ENCODE measurements at places on chromosomes 16 and 17.

- DNase-seq: no peak
These were observed 647 bp downstream of the PRSS8 start for GRCh38 chr16:31134625-31135534.

- DNase-seq: peak; percentile 18
These were observed at the start of gene SLC47A2 for GRCh38 chr17:19716108-19717030. Gene SLC47A2, minus strand, starts transcription at chr17:19716584. Its CDS starts 29 bp downstream, at chr17:19716555.

DNA sequence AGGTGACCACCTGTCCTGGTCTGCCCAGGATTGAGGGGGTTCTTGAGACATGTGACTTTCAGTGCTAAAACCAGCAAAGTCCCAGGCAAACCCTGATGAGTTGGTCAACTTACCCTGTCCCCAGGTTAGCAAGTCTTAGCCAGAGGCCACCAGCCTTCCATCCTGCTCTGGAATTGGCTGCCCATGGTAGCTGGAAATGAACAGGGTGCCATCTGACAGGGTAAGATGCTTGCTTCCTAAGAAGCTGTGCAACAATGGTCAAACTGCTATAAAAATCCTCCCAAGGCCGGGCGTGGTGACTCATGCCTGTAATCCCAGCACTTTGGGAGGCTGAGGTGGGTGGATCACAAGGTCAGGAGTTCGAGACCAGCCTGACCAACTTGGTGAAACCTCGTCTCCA is 22.8 kb upstream of the MTMR4 start:
- no peak for DNase-seq

GRCh38 chr17:82561429-82562035 is 42.0 kb downstream of the FOXK2 start:
- DNase-seq: peak; percentile 38

DNA sequence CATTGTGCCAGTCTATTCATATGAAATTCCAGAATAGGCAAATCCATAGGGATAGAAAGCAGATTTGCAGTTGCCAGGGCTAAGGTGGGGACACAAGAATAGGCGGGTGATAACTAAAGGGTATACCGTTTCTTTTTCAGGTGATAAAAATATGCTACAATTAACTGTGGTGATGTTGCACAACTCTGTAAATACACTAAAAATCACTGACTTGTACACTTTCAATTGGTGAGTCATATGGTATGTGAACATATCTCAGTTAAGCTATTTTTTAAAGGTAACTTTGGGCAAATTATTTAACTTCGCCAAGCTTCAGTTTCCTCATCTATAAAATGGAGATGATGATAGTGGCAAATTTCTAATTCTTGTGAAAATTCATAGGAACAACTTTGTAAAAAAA is 65.9 kb downstream of the CDYL2 start:
- DNase-seq: no peak

DNA sequence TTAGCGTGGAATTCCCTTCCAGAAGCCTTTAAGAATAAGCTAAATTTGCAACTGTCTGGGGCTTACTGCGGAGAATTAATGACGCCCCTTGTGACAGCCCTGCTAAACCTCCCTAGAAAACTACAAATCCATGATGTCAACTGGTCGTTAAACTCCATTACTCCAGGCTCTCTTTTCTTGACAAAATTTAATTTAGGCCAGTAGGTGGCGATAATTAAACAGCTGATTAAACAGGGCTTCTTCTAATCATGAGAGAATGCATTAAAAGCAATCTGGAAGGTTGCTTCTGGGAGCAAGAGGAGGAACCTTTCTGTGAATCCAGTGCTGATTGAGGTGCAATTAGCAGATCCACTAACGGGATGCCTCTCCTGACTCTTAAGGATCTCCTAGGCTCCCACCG is 8.1 kb upstream of the NLRP1 start:
- DNase-seq: no peak

GRCh38 chr17:45123930-45124796 is 8.2 kb downstream of the PLCD3 start:
- no peak for DNase-seq

DNA sequence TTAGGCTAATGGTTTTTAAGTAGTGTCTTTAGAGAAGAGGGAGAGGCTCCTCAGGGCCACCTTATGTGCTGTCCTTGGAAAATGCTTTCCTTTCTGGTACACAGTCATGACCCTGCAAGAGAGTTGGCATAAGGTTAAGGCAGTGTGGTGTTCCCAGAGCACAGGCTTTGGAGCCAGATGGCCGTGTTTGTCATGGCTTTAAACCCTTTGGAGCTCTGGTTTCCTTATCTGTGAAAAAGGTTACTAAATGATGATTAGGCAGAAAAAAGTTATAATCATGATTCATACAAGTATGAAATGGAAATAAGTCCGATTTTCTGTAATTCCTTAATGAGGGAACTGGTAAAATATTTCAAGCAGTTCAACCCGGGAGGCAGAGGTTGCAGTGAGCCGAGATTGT is 13.2 kb downstream of the UTP4 start:
- no peak for DNase-seq

- no peak for DNase-seq
These were observed 112.4 kb downstream of the XYLT1 start for GRCh38 chr16:17358355-17358754.

DNA sequence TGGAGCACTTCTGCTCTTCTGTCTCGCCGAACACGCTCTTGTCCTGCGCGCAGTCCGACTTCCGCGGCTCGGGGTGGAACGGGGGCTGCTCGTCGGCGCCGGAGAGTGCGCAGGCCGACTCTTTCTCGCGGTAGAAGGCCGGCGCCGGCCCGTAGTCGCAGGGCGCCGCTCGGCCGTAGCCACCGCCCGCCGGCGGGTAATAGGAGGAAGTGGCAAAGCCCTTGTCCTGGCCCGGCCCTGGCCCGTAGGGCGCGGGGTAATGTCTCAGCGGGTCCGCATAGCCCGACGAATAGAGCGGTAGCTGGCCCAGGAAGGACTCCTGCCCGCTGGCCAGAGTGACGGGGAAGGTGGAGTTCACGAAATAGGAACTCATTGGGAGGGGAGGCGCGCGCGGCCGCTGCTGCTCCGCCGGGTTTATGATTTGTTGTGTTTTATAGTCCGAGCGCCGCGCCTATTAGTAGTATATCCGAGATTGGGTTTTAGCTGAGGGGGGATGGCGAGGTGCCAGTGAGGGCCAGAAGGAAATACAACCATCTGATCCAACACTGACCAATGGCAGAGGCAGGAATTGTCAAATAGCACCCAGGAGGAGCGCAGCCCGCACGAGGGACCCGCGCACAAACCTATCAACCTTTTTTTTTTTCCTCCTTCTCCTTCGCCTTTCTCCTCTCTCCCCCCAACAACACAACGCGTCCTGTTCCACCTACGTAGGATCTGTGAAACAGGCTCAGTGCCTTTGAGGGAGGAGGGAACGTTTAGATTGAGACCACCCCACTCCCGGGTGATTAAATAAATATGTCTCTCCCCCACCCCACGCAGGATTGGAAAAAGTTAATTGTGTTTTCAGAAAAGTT is 4.4 kb upstream of the HOXB5 start:
- DNase-seq: no peak

DNA sequence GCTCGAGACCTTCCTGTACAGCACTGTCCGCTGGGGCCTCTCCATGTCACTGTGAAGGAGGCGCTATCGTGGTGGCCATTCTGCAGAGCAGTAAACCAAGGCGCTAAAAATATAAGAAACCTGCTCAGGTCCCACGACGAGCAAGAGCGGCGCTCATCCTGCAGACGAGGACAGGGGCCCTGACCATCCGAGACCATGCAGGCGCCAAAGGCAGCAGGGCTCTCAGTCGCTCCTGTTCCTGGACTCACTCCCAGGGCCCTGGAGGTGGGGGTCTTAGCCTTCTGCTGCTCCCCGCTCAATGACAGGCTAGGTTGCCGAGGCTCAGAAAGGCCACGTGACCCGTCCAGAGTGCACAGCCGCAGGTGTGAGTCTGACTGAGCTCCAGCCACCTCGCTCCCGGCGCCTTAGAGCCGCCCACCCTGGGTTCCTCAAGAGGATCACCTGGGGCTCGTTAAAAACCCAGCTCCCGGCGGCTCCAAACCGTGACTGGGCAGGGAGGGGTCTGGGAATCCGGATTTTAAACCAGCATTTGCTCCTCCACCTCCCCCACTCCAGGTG is 509 bp upstream of the ATP2C2 start:
- DNase-seq: no peak

GRCh38 chr16:55737966-55738365 is 82.2 kb downstream of the SLC6A2 start:
- DNase-seq: no peak

- DNase-seq: no peak
These were observed 105.8 kb downstream of the CMIP start for GRCh38 chr16:81550432-81550808.

DNA sequence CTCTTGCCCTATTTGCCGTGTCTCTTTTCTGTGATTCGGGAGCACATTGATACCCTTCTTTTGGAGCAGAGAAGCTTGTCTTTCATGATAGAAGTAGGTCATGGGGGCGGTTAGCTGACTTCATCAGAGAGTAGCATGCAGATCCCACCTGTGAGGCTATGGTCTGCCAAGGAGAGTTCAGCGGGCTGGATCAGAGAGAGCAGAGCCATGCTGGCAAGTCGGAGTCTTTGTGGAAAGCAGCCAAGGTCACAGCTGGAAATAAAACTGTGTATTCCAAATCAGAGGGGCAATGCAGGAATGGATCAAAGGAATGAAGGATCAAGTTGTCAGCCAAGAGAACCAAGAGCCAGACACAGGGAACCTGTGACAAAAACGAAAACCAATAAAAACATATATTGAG is 595.9 kb downstream of the WWOX start:
- no peak for DNase-seq

GRCh38 chr17:78832541-78832810 is 8.1 kb downstream of the USP36 start:
- DNase-seq: no peak

- DNase-seq: no peak
These were observed 204.6 kb downstream of the STX8 start for GRCh38 chr17:9371019-9371418.

DNA sequence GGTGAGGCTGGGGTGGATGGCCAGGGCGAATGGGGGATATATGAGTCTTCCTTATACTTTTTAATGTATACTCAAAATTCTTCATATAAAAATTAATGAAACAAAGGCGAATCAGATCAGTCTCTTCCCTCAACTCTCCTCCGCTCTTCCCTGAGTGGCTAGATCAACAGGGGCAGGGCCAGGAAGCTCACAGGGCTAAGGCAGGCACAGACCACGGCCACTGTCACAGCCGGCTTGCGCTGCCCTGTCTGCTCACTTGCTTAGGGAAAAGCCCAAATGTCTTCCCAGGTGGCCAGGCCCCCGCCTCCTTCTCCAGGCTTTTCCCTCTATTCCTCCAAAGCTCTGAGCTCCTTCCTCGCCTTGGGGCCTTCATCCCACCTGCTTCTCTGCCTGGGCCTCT is 6.0 kb downstream of the GRIN2C start:
- DNase-seq: no peak

DNA sequence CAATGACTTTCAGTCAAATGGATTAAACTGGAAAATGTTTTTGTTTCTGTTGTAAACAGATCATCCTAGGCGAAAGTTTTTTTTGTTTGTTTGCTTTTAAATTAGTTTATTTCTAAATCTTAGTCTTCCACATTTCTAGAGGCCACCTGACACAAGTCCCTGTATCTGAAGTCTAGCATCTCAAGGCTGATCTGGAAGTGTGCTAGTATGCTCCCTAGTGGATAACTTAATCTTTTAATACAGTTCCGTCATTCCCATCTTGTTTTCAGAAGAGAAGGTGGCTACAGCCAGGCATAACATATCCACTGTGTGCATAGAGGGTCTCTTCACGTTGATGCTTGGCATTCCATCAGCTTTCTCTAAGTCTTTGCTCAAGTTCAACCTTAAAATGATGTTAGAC is 7.6 kb downstream of the IFT20 start:
- no peak for DNase-seq

DNA sequence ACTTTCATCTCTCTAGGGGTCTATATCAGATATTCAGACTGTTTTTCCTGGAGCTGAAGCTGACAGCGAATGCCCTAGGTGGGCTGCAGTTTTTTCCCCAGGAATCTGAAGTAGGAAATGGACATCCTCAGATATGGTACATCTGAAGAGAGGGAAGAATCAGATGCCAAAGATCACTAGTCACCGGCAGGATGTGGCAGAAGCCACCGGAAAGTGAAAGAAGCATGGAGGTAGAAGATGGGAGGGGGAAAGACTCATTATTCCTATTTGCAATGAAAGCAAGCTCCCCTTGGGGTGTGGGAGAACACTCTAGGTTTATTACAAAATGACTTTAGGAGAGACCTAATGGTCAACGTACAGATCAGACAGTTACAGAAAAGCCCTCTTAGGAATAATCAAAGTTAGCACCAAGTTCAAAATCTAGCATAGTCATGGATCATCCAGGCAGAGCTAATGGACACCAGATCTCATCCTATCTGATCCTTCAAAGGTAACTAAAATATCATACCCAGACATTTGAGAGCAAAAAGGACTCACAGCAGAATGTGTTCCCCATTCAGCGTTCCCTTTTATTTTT is 110.7 kb downstream of the HS3ST3A1 start:
- no peak for DNase-seq

DNA sequence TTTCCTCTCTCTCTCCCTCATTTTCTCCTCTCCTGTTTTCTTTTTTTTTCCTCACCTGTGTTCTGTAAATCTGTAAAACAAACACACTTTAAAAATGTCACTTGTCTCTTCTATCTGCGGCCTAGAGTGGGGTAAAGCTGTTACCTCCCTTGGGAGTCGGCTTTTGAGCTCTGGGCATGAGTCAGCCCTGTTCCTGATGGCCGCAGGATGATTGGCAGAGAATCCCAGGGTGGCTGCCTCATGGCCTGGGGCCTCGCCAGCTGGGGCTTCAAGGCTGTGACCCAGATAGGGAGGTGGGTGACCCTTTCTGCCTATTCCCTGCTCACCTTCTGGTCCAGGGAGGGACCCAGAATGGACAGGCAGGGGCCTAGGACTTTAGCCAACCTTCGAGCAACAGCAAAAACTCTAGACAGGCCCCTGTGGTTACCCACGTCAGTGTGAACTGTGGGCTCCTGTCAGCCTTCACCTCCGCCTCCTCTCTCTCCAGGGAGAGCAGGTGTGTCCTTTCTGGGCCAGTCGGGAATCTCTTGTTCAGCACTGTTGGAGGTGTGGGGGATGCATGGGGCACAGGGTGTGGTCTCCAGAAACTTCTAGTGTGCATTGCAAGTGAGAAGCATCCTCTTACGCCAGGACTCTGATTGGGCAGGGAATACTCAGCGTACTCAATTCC is 87.4 kb downstream of the RAP1GAP2 start:
- no peak for DNase-seq

DNA sequence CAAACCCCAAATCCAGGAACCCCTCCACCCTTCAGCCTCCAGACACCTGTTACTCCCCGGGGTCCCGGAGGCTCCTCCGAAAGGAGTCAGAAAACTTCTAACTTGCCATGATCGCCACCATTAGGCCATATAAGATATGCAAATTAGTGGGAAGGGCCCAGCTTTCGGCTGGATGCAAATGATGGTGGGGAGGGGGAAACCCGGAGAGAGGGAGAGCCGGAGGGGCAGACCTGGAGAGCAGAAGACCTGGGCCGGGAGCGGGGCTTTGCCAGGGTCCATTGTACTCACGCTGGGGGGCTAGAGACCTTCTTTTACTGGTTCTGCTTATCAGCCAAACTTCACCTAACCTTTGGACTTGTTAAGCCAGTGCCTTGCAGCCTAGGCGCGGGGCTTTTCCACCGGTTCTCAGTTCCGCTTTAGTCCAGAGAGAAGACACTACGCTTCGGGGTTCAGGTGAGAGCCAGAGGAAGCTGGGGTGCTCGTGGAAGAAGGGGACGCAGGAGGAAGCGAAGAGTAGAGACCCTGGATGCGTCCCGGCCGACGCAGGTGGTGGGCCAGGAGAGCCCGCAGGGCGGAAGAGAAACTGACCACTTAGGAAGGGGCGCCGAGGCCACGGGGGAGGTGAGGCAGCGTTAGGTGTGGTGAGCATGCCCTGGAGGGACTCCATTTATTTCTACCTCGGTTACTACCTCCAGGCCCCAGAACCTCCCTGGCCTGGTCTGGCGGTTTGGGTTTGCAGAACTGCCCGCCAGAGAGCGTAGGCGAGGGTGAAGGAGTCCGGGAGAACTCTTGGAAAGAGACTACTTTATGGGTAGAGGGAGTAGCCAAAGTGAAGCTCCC is at the start of gene HNF1B:
HNF1B (minus strand) TSS at position 99 of the 840 bp plus-strand sequence. CDS start 175 bp downstream, outside the sequence.
- no peak for DNase-seq
